ENCODE measurements at places on chromosomes 5 and 9.

- no peak for DNase-seq
These were observed 62.9 kb downstream of the USP20 start for GRCh38 chr9:129898185-129898584.

DNA sequence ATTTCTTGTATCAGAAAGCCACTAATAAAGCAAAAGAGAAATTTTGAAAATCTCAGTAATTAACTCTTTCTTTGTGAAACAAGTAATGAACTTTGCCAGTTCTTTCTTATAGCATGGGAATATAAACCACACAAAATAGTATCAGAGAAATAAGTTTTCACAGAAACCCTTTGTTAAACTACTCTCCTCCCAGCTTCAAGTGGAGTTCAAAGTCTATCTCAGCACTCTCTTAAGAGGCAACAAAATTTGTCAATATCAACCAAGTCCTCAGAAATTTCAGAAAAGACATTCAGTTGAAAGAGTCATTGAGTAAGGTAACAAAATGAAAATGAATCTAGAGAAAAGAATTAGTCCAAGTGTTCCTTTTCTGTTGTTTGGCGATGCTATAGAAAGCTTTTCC lies 89.3 kb downstream of the NTRK2 start:
- no peak for DNase-seq

DNA sequence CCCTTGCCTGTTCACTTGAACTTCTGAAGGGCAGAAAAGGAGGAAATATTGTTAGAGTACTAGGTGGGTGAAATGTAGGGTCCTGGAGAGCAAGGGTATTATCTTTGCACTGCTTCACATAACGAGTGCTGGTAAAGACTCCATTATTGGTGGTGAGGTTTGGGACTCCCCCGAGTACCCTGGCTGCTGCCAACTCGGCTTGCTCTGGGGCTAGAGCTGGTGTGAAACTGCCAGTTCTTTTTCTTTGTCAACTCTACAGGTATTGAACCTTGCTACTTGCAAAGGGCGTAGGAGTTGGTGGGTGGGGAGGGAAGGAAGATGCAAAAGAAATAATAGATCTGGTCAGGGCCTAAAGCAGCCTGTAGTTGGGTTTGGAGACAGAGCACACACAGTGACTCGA lies 16.0 kb downstream of the MAST4 start:
- DNase-seq = no peak

- DNase-seq = no peak
These were observed 31.8 kb upstream of the FOXB2 start for GRCh38 chr9:76987594-76988200.
